ENCODE measurements at places on chromosomes 5 and 9.

- no peak for DNase-seq
Observed at GRCh38 chr9:137452006-137452760, 7.0 kb downstream of the NSMF start.

DNA sequence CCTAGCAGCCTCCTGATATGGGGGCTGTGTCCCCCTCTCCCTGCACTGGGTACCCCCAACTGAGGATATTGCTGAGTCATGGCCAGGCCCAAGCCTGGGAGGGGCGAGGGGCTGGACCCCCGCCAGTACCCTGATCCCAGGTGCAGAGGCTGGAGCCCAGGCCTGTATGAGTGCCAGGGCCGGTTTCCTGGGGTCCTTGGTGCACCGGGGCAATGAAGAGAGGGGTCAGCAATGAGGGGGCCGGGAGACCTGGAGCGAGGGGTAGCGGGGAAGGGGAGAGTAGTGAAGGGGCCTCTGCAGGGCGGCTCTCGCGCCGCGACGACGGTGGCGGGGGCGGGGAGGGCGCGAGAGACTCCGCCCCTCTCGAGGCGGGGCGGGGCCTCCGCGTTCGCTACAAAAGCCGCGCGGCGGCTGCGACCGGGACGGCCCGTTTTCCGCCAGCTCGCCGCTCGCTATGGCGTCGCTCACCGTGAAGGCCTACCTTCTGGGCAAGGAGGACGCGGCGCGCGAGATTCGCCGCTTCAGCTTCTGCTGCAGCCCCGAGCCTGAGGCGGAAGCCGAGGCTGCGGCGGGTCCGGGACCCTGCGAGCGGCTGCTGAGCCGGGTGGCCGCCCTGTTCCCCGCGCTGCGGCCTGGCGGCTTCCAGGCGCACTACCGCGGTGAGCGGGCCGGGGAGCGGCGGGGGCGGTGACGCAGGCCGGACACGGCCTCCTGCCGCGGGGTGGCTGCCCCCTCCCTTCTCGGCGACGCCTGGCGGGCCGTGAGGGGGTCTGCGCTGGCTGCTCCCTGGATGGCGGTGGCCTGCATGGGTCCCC, at the start of gene SQSTM1:
Gene SQSTM1 (plus strand): TSS at position 423 of the 815 bp plus-strand sequence. CDS start 32 bp downstream, at position 455.
- peak; percentile 70 for DNase-seq

GRCh38 chr5:80541392-80541791, 28.7 kb downstream of the ANKRD34B start:
- DNase-seq = no peak

GRCh38 chr5:158848634-158849033, 251.1 kb downstream of the EBF1 start:
- no peak for DNase-seq

GRCh38 chr9:137666955-137667670, 48.3 kb downstream of the EHMT1 start:
- no peak for DNase-seq

DNA sequence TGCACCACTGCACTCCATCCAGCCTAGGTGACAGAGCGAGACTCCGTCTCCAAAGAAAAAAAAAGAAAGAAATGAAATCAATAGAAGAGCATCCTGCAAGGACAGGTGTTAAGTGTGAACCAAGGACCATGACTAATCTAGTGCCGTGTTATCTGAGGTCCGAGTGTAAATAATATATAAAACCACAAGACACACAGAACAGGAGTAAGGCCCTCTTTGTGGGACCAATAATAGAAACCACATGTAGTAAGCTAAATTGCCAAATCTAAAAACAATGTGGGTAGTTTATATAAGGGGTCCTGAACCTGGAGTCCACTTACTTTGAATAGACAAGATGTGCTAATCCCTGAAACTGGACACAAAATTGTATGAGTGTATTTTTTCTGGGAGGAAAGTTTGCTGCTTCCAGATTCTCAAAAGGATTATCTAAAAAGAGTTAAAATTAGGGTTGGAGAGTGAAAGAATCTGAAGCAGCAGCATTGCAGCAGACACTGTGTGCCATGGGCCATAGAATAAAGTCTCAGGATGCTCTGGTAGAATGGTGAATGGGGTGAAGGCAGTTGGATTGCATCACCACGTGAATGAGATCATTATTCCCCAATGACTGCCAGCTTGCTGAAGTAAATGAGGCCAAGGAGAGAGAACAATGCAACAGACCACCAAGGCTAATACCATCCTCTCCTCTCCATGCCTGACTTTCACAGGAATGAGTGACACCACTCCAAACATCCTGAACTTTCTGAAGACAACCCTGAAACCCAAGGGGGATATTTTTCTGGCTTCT, 222.7 kb downstream of the DCP2 start:
- DNase-seq = no peak

- no peak for DNase-seq
Observed at GRCh38 chr5:156149213-156149612, 177.8 kb upstream of the SGCD start.

GRCh38 chr5:1393571-1394501, 48.9 kb upstream of the CLPTM1L start:
- DNase-seq = no peak

GRCh38 chr5:26329562-26330189, 708.7 kb downstream of the CDH9 start:
- no peak for DNase-seq

- DNase-seq = no peak
Observed at GRCh38 chr9:19408316-19408692, 505 bp upstream of the ACER2 start.
